Stimulated activated CD8-positive, alpha-beta memory T cell treated with anti-CD3 and anti-CD28 coated beads, Interleukin-7, amount 100 ng/mL, for 24 hours (primary cell): ENCODE measurements at places on chromosomes 7 and 10.

- DNase-seq = no peak
Measured at GRCh38 chr10:28332726-28333125, 29.9 kb upstream of the MPP7 start.

DNA sequence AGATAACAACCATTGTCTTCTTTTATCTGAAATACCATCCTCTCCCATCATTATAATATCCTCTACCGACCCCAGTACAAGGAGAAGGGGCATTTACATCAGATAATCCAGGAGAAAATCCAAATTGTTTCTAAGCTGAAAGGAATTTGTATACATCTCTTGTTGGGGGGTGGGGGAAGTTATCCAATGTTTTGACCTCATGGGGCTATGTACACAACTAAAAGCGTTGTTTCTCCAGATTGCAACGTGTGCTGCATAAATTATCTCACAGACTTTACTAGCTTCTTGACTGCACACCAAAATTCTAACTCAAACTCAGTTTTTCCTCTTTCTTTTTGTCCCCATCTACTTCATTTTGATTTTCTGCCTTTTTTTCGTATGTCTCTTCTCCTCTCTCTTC, 156.7 kb downstream of the TWIST1 start:
- DNase-seq = no peak

- DNase-seq = no peak
Measured at GRCh38 chr10:44395396-44395795, 10.5 kb upstream of the CXCL12 start.

- DNase-seq = no peak
Measured at GRCh38 chr7:68249611-68250010, 1253.0 kb downstream of the TYW1 start.

- DNase-seq = no peak
Measured at GRCh38 chr7:156942708-156943090, 6.8 kb upstream of the NOM1 start.
